Stimulated activated CD8-positive, alpha-beta memory T cell treated with anti-CD3 and anti-CD28 coated beads, Interleukin-4, amount 100 ng/mL, for 4 hours (primary cell): ENCODE measurements at places on chromosomes 1 and 21.

GRCh38 chr21:28454564-28455252 lies 538.0 kb downstream of the LTN1 start:
- DNase-seq = no peak

GRCh38 chr1:181128592-181129497 lies 40.3 kb downstream of the IER5 start:
- no peak for DNase-seq

DNA sequence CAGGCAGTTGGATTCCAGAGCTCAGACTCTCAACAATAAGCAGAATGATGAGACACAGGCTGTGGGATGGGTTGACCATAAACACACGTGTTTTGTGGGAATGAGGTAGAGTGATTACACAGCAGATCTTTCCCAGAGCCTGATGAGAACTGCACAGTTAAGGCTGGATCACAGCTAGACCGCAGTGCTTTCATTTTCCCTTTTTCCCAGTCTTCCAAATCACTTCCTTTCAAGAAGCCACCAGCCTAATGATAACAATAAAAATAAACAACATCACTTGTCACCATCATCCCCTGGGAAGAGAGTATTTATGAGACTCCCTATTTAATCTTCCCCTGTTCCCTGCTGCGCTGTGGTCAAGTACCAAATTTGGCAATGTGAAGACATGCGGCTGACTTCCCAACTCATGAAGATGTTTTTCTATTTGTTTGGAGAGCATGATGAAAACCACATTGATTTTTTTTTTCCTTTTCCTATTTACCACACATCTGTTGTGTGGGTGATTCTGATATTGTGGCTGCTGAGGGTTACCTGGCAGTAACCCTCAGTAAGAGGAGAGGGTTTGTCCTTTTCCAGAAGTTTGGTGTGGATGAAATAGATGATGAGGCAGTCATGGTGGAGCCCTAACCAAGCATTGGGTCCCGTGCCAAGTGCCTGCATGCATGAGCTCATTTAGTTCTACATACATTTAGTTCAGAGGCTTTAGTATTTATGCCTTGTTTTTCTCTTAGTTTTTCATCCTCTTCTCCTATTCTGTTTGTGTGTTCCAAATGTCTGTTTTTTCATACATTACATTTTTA lies 248.9 kb upstream of the HOOK1 start:
- no peak for DNase-seq

DNA sequence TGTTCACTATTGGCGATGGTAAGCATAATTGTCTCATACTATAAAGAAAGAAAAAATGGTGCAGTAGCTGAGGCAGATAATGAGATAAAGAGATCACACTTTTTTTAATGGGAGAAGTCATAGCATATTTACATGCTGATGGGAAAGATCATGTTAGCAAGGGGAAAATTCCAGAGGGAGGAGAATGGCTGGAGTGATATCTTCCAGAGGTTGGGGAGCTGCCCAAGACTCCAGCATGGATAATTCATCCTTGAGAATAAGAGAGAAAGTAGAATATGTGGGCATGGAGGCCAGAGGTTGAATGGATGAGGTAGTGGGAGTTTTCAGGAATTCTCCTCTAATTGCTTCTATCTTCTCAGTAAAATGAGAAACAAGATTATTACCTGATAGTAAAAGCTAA lies 45.8 kb upstream of the RGS1 start:
- DNase-seq = no peak
